ENCODE measurements at places on chromosomes 11 and 22.

DNA sequence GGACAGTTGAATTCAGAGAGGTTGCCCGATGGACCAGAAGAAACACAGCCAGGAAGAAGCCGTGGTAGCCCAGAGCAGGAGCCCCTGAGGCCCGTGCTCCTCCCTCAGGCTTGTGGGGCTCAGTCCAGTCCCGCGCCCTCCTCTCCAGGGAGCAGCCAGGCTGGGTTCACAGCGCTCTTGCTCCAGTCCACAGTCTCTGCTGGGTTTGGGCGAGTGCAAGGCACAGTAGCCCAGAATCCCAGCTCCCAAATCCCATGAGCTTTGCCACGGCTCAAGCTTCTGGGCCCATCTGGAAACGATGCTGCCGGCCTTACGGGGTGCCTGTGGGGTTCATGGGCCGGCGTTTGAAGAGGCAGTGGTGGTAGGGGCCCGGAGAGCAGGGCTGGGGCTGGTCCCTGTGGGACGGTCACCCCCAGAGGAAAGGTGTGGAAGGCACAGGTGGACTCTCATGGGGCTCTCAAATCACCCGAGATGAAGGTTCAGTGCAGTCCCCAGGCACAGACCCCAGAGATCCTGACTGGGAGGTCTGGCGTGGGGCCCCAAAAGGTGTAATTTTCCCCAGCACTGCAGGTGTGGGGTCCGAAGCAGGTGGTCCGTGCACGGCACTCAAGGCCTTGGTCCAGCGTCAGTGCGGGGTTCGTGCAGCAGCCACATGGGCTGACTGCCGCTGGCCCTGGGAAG lies 30.6 kb upstream of the ATXN10 start:
- no peak for DNase-seq

- no peak for DNase-seq
Measured at GRCh38 chr11:97893612-97894011, 1127.1 kb upstream of the CNTN5 start.

DNA sequence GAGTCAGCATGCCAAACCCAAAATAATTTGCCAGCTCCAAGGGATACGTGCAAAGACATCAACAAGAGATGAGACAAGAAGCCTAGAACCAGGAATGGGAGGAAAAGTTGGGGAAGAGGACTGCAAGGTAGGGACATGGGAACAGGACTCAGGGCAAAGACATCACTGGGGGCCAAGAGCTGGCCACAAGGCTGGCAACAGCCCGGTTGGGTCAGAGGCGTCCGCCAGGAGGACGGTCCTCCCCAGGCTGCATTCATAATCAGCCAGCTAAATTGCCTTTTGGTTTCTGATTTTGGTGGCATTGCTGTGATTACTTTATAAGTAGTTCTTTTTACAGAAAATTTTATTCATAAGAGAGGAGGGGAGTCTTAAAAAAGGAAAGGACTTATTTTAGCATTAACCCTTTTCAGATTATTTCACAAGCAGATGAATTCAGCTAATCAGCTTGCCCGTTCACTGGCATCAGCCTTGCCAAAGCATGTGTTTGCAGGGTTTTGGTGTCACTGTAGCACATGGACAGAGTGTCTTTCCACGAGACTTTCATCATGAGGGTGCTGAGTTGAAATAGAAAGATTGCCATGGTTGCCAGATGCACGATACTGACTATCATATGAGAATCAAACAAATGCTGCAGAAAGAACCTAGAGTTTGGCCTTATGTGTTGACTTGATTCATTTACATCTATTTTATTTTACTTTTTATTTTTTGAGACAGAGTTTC lies 23.2 kb upstream of the NAV2 start:
- DNase-seq: no peak

DNA sequence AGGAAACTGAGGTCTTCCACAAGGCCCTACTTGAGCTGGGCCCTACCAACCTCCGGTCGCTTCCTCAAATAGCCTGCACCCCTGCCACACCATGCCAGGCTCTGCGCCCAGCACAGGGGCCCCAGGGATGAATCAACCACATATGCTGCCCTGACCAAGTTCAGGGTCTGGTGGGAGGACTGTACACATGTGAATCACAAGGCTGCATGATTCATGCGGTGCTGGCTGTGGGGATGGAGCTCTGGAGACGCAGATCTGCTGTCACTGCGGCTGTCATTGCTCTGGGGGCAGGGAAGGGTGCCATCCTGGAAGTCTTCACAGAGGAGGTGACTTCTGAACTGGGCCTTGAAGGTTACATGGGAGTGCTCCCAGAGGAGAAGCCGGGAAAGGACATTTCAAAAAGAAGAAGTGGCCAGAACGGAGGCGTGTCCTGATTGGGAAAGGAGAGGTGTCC lies 21.5 kb downstream of the CYTH4 start:
- DNase-seq: peak; percentile 85

DNA sequence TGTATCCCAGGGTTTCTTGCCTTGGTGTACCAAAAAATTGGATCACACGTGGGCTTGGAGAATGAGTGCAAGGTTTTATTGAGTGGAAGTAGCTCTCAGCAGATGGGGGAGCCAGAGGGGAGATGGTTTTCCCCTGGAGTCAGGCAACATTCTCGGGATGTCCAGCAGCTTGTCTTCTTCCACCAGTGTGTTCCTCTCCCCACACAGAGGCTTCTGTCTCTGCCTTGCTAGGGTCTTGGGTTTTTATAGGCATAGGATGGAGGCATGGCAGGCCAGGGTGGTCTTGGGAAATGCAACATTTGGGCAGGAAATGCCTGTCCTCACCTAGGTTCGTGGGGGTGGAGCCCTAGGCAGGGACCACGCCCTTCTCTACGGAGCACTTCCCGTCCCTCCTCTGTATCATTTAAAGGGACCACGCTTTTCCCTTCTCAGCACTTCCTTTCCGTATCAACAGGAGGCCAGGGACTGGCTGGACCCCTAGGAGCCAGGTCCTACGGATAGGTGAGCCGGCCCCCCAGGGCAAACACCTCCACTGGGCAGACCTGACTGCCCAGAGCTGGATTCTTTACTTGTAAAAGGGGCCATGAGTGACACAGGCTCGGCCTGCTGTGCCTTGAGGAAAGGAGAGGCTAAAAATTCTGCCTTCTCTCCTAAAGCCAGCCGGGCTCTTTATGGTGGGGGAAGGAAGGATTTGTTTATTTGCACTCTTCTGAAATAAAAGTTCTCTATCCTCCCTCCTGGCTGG lies 55.3 kb upstream of the CCDC188 start:
- DNase-seq: peak; percentile 82

GRCh38 chr22:44648821-44649565 lies 53.0 kb upstream of the PRR5 start:
- no peak for DNase-seq

- DNase-seq: peak; percentile 73
Measured at GRCh38 chr11:35237860-35238715, 99.1 kb downstream of the CD44 start.

GRCh38 chr11:19696904-19697303 lies 15.7 kb upstream of the NAV2 start:
- DNase-seq: no peak

- no peak for DNase-seq
Measured at GRCh38 chr11:102407901-102408300, 44.7 kb downstream of the TMEM123 start.

GRCh38 chr11:66037327-66037726 lies 11.0 kb upstream of the CATSPER1 start:
- DNase-seq: no peak

DNA sequence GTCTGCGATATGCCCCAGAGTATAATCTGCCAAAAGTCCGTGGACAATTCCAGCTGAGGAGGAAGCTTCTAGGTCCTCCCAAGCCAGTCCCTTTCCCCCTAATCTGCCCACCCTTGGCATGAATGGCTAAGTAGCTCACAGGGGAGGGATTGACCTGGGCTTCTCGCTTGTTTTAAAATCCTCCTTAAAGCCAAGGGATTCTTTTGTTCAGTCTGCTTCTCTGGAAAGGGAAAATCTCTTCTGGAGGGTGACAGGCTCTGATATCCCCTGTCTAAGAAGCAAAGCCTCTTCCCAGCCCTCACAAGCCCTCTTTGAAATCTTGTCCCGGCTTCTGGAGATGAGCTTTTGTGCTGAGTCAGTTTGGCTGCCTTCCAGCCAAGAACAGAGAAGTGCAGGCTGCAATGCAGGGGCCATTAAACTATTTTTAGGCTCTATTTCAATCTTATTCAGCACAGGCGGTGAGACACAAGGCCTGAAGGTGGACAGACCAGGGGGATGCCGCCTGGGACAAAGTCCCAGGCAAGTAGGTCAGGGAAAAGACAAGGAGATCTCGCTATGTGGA lies 23.9 kb downstream of the NEFH start:
- DNase-seq: no peak

DNA sequence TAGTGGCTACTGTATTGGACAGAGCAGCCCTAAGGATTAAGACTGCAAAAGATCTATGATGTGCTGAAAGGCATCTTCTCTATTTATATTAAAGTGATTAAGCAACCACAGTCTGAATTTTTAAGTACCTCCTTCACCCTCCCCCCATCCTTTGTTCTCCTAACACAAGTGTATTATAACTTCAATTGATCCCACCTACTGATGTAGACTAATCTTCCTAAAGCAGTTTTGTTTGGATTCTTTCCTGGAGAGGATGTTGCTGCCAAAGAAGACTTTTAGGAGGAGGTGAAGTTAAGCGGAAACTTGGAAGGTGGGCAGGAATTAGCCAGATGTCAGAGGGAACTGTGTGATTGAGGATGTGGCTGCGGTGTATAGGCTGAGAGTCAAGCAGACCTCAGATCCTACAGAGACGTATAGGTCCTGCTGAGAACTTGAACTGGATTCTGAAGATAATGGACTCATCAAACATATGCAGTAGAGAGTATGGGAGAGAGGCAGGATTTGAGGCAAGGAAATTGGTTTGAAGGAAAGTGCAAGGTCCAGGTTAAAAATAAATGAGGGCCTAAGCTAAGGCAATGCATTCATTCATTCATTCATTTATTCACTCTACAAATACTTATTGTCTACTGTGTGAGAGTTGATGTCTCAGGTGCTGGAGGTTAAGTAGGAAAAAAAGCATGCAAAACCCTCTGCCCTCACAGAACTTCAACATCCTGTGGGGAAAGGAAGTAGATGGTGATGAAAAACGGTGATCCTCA lies 5.2 kb upstream of the RASSF10 start:
- DNase-seq: no peak

DNA sequence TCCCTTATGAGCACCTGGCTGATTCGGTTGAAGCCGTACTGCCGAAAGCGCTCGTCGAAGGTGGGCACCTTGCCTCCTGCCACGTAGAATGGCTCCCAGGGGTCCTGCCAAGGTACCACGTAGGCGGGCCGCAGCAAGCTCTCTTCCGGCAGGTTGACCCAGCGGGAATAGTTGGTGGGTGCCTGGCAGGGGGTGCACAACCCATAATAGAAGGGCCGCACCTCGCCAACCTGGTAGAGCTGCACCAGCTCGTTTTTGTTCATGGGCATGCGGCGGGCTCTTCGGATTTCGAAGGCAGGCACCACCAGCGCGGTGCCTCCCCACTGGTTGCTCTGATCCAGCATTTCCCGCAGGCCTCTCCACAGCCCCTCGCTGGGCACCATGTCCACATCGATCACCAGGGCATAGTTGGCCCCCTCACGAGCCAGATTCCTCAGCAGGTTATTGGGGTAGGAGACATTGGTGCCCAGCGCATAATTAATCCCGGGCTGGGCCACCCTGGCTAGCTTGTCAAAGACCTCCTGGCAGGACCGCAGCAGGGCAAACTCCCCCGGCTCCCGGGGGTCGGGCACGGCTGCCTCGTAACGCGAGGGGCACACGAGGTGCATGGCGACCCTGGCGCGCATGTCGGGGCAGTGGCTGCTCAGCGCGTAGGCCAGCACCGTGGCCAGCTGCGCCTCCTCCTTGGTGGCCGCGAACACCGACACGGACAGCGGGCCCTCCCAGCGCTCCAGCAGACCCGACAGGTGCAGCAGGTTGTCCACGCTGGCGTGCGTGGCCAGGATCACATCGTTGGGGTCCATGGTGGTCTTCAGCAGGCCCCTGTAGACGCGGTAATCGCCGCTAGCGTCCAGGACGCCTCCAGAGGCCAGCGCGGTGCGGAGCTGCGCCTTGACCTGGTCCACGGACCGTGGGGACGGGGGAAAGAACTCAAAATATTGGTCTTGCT lies 679 bp downstream of the B4GAT1 start:
- peak; percentile 20 for DNase-seq

- no peak for DNase-seq
Measured at GRCh38 chr22:39185601-39186012, 33.1 kb upstream of the CBX7 start.

- no peak for DNase-seq
Measured at GRCh38 chr11:45988921-45989320, 66.5 kb downstream of the LARGE2 start.

DNA sequence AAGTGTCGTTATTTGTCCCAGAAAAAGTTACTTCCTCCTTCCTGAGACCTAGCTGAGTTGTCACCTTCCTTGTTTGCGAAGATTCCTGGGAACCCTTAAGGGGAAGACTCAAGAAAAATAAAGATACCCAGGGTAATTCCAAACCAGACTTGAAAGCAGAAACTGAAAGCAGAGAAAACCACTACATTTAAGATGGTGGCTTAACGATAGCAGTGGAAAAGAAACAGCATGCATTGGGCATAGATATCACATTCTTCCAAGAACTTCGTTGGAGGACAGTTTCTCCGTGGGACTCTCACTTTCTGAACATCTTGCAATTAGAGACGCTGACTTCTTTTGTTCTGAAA lies 89.1 kb downstream of the FAM76B start:
- DNase-seq: no peak

DNA sequence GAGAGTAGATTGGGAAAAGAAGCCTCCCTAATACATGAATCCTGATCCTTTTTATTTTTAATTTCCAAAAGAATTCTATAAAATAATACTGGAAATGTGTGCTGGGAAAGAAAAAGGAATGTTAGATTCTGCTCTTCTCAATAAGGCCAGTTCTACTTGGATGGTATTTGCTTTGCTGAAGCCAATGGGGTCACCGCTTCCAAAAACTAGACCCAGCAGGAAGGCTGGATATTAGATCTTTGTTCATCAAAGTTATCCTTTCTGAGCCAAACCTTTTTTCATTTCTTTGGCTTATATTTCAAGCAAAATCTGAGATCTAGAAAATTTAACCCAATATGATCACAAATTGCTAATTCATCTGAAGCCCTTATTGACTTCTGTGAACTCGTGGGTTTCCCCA lies 41.4 kb downstream of the SCUBE2 start:
- no peak for DNase-seq

GRCh38 chr22:48779661-48780596 lies 1047.7 kb downstream of the BRD1 start:
- no peak for DNase-seq

DNA sequence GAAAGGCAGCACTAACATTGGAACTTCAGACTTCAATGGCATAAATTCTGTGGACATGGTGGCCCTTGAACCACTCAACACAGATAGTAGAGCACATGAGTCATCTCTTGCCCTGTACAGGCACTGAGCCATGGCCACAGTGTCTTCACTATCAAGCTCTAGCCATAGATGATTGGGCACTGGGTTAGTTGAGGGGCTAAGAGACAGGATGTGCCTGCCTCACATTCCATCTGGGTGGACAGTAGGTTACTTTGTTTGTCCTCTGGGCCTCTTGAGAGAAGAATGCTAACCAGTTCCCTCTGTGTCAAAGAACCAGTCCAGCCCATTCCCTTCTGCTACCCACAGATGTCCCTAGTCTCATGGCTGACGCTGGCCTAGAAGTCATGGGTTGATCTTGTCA lies 39.8 kb downstream of the OR6Q1 start:
- DNase-seq: no peak

Measured in stimulated activated CD4-positive, alpha-beta T cell treated with anti-CD3 and anti-CD28 coated beads, Interleukin-15, amount 100 ng/mL, for 24 hours (primary cell).